Nucleus accumbens (tissue), 56 donors: ENCODE measurements at places on chromosomes 1 and 21.

- no peak for DNase-seq
Observed at GRCh38 chr1:205585169-205585834, 46.5 kb downstream of the ELK4 start.

DNA sequence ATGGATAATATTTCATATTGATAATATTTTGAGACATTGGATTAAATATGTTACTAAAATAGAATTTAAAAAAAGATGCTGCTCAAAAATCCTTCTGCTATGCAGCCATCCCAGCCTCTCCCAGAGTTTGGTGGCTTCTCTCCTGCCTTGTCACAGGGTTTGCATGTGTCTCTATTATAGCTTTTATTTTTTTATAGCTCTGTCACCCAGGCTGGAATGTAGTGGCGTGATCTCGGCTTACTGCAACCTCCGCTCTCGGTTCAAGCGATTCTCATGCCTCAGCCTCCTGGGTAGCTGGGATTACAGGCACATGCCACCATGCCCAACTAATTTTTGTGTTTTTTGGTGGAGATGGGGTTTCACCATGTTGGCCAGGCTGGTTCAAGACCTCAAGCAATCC, 50.7 kb upstream of the ID3 start:
- DNase-seq = no peak

GRCh38 chr1:159800177-159800930, 1.8 kb upstream of the FCRL6 start:
- DNase-seq = no peak

DNA sequence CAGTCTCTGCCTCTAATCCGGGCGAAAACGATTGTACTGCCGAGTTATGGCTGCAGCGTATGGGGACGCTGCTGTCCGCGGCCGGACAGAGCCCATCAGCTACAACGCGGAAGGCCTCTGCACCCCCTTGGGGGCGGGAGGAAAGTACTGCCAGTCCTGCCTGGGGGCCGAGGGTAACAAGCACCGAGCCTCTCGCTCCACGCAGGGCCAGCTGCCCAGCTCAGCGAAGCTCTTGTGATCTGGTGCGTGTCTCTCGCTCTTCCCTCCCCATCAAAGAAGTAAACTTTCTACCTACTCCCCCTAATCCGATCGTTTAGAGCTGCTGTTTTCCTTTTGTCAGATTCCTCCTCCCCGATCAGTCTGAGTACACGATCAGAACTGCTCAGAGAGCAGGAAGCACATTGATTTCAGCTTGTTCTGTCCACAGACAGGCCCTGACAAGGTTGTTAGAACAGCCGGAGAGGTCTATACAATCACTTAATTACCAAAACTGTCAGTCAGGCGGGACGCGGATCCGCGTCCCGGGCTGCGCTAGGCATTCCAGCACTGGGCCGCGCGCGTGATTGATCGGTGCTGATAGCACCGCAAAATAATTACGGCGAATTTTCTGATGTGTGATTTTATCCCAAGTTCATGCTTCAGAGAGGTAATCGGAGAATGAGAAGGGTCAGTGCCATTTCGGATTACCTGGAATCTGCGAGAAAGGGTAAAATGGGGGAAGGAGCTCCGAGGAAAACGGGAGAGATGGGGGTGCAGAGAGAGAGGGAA, 8.7 kb upstream of the BARHL2 start:
- no peak for DNase-seq

- DNase-seq = no peak
Observed at GRCh38 chr1:97337250-97338030, 583.4 kb downstream of the DPYD start.

- no peak for DNase-seq
Observed at GRCh38 chr1:221511797-221512196, 230.1 kb downstream of the DUSP10 start.
